ENCODE measurements at places on chromosomes 5 and 9.

- DNase-seq, result no peak
These were observed 97.6 kb downstream of the SEMA6A start for GRCh38 chr5:116476897-116477537.

GRCh38 chr9:130172161-130172857, at the start of gene NCS1:
Gene NCS1, plus strand, starts transcription at chr9:130172404. Its CDS starts 260 bp downstream, at chr9:130172664.
- DNase-seq, result peak; percentile 35

DNA sequence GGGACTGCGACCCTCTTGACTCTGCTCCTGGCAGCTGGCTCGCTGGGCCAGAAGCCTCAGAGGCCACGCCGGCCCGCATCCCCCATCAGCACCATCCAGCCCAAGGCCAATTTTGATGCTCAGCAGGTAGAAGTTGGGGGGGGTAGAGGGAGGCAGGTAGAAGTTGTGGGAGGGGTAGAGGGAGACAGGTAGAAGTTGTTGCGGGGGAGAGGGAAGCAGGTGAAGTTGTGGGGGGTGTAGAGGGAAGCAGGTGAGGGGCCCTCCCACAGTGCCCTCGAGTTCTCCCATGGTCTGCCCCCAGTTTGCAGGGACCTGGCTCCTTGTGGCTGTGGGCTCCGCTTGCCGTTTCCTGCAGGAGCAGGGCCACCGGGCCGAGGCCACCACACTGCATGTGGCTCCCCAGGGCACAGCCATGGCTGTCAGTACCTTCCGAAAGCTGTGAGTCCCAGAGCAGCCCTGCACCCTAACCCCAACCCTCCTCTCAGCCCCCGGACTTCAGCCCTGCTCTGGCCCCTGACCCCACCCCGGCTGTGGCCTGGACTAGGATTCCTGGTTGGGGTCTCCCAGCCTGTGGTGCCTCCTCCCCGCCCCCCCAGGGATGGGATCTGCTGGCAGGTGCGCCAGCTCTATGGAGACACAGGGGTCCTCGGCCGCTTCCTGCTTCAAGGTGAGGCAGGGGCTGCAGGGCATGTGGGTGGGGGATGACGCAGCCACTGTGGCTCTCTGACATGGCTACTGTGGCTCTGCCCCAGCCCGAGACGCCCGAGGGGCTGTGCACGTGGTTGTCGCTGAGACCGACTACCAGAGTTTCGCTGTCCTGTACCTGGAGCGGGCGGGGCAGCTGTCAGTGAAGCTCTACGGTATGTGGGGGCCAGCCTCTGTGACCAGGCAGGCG, 537 bp downstream of the C8G start:
- no peak for DNase-seq

- DNase-seq, result peak; percentile 15
These were observed 50.9 kb upstream of the CEMIP2 start for GRCh38 chr9:71819115-71819739.

DNA sequence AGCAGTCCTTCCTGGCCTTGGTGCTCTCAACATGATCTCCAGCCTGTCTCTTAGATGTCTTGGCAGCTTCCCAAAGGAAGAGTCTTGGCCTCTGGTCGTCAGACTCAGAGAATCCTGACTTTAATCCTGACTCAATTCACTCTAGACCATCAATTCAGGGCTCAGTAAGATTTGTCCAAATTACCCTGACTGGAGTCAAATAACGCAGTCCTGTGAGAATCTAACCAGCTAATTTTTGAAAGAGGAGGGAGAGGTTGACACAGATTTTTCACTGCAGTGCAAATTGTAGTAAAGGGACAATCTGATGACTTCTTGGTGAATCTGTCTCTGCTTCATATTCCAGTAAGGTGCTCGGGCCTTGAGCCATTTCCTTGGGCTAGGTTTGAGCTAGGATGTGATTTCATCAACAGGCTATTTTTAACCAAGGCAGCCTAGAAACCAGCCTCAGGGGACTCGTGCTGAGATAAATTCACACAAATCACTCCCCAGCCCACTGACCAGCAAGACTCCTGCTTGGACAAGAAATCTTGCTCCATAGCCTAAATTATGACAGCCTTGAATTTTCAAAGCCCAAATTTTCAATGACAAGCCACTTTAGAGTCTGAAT, 257.4 kb downstream of the ENC1 start:
- no peak for DNase-seq

- no peak for DNase-seq
These were observed 135.6 kb downstream of the ACTL7B start for GRCh38 chr9:108720191-108720642.

- DNase-seq, result no peak
These were observed 26.7 kb upstream of the SPINK14 start for GRCh38 chr5:148141645-148142044.

Measured in T-helper 2 cell (primary cell).